ENCODE measurements at places on chromosomes 3 and 15. TPM values are rescaled to one million over a fixed set of nuclear protein-coding genes. Genes with fewer than 3 reads are reported as not detected.

Gene ITIH1
- total RNA-seq: not detected

Gene PROS1
- 15.6 TPM for total RNA-seq

Gene MAP6D1
- 1.9 TPM for total RNA-seq

Gene PRRT3
- total RNA-seq: 1.3 TPM

Gene CELF6
- total RNA-seq: 0.26 TPM

Gene PLS1
- 7.3 TPM for total RNA-seq

Gene FGF12
- total RNA-seq: 0.09 TPM

Gene PPP1R14D
- total RNA-seq: not detected

Gene PLSCR5
- total RNA-seq: not detected

Gene DAZL
- total RNA-seq: not detected

Gene VIPR1
- total RNA-seq: 0.54 TPM

Gene CRYBG3
- total RNA-seq: 7.2 TPM

Gene TLR9
- total RNA-seq: not detected

Gene CIP2A
- total RNA-seq: 15.5 TPM

Gene SLC35G2
- 7.6 TPM for total RNA-seq

Gene OGG1
- total RNA-seq: 17.7 TPM

Gene DUOXA2
- total RNA-seq: not detected

Gene SLC51A
- not detected for total RNA-seq

Gene PPP2R3A
- 7.1 TPM for total RNA-seq

Gene PRKCI
- 46.3 TPM for total RNA-seq

Gene FBLN2
- total RNA-seq: not detected

Gene GABRA5
- not detected for total RNA-seq

Gene ASB14
- total RNA-seq: not detected

Gene TNFSF10
- 0.25 TPM for total RNA-seq

Gene ZNF501
- 0.40 TPM for total RNA-seq

Gene HIGD1A
- total RNA-seq: 140 TPM

Gene CAV3
- total RNA-seq: not detected

Gene AZI2
- 177 TPM for total RNA-seq

Gene CNTN3
- 3.5 TPM for total RNA-seq

Gene SKOR1
- 0.17 TPM for total RNA-seq

Gene CASR
- not detected for total RNA-seq

Gene SIN3A
- total RNA-seq: 32.5 TPM

Gene EPHA3
- total RNA-seq: not detected

Gene FOXB1
- not detected for total RNA-seq

Gene PPP4R2
- 86.3 TPM for total RNA-seq

Gene ZNF660
- total RNA-seq: not detected

Gene CHRM5
- not detected for total RNA-seq

Gene CLN6
- total RNA-seq: 26.5 TPM

Gene MUC13
- total RNA-seq: not detected

Gene HTR3E
- not detected for total RNA-seq

Gene SELENOT
- total RNA-seq: 71.1 TPM

Gene CFAP92
- 0.16 TPM for total RNA-seq

Gene PRTG
- 3.5 TPM for total RNA-seq

Data from MCF 10A (cell line).